ENCODE measurements at places on chromosomes 16 and 17.

GRCh38 chr17:49195751-49196150, 14.6 kb downstream of the GNGT2 start:
- DNase-seq, result no peak

GRCh38 chr16:52451971-52452421, 94.9 kb downstream of the TOX3 start:
- DNase-seq, result no peak

- no peak for DNase-seq
Measured at GRCh38 chr17:75124819-75125162, 6.8 kb downstream of the NT5C start.

DNA sequence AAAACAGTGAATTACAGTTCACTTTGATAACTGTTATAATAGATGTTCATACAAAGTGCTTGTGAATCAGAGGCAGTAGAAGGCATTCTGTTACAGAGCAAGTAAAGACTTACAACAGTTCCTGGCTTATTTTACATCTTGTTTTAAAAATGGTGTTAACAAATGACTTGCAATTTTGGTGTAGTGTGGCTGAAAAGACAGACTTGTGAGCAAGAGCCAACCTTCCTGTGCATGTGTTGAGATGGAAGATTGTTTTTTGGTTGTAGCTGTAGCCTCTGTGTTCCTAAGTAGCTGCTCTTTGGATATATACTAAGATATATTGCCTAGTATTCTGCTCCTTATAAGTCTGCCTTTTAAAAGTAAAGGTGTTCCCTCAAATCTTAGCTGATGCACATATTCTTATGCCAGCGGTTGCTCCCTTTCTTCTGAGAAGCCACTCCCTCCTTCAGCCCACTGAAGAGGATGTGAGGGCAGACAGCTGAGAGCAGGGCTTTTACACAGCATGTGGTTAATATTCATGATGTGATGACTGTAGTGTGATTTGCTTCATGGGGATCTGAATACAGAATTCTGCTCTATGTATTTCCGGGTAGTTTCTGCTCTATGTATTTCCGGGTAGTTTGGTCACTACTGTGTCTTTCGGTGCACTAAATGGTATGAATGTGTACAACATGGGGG, 182.3 kb downstream of the PHKB start:
- DNase-seq, result no peak

GRCh38 chr16:7443142-7443541, 110.5 kb downstream of the RBFOX1 start:
- no peak for DNase-seq

DNA sequence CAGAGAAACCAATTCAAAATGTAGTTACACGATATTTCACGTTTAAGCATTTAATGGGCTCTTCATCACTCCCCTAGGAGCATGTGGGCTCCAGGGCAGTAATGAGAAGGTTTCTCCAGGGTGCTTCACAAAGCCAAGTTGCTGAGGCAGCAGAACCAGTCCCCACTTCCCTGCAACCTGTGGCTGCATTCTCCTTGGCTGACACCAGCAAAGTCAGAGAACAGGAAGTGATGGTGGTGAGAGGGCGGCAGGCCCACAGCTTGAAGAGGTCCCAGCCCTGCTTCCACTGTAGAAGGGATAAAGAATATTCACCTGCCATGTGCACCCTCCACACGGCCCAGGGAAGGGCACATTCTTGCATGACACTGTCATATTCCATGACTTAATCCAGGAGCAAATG, 133.2 kb downstream of the CBLN1 start:
- no peak for DNase-seq

DNA sequence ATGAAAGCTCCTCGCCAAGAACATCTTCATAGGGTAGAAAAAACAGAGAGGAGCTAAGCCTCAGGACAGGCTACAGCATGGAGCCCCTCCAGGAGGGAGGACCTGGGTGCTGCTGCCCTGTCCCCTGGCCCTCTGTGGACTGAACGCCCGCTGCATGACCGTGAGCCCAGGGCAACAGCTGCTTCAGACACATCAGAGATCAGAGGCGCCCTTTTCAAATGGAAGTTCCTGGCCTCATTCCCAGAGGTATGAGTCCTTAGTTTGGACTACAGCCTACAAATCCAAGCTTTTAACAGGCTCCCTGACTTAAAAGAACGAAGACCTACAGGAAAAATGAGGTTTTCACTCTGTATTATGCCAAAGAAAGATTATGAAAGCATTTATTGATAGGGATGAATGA, 48.5 kb downstream of the ZNF18 start:
- no peak for DNase-seq

DNA sequence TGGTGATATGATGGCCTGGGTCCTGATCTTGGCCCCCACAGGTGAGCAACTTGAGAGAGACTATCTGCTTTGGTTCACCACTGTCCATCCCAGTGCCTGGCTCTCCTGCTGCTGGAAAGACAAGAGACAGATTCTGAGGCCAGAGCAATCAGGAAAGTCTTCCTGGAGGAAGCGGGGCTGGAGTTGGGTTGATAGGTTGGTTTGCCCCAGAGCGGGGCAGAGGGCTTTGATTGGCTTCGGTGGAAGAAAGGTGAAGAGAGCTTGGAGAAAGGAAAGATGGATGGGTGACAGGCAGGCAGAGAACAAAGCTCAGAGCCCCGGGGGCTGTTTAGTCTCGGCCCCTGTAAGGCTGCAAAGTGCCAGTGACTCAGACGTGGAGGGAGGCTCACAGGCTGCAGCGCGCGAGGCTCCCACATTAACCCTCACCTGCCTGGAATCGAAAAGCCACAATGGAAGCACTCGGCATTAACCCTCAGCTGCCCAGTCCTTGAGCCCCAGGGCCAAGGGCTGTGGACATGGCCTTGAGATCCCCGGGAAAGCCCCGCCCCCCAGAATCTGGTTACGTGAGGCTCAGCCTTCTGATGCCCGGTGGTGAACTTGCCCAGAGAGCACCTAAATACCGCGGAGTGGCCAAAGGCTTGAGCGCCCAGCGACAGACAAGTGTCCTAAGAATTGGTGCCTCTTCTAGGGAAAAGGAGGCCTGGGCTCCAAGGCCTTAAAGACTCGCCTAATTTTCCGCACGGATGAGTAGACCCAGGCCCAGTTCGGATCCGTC, 996 bp upstream of the CPNE2 start:
- no peak for DNase-seq

GRCh38 chr16:12503191-12503590, 300.5 kb downstream of the CPPED1 start:
- DNase-seq, result no peak

DNA sequence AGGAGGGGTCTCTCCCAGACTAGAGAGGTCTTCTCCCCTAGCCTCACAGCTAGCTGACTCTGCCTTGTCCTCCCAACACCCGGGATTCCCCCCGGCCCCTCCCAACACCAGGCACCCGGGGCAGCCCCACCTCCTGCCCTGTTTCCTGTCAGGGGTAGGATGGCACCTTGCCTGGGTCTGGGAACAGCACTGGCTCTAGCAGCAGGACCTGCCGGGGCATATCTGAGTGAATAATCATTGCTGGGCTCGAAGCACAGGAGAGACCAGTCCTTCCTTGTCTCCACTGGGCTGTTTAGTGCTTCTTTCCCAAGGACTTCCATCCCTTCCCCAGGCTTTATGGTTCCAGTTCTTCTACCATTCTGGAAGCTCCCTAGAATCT, 25.7 kb downstream of the MINK1 start:
- DNase-seq, result peak; percentile 62

DNA sequence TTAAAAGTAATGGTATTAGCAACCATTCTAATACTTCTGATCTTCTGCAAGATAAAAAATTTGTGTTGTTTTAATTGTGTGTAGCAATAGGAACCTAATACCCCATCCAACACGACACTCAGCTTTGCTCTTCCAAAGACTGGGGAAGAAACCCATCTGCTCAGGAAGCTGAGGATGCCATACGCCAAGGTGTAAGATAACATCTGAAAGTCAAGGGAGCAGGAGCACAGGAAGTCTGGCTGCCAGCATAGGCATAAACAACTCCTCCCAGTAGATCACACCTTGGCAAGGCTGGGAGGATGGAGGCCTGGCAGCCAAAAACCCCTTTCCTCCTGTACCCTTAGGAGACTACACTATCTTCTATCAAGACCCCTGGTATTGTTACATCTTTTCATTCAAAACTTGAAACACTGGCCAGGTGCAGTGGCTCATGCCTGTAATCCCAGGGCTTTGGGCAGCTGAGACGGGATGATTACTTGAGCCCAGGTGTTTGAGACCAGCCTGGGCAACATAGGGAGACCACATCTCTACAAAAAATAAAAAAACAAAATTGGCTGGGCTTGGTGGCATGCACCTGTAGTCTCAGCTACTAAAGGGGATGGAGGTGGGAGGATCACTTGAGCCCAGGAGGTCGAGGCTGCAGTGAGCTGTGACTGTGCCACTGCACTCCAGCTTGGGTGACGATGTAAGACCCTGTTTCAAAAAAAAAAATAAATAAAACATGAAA, 5.7 kb upstream of the SPHK1 start:
- DNase-seq, result no peak

GRCh38 chr17:75289832-75290337, 652 bp upstream of the SLC25A19 start:
- peak; percentile 36 for DNase-seq
